Spinal cord (tissue), 10 donors: ENCODE measurements at places on chromosomes 3 and 15. TPM values are rescaled to one million over a fixed set of nuclear protein-coding genes. Genes with fewer than 3 reads are reported as not detected.

- no peaks in the 10 kb centered on the region for H3K4me1 ChIP-seq
- H3K27me3 ChIP-seq, result no peaks in the 10 kb centered on the region
- H3K36me3 ChIP-seq, result no peaks in the 10 kb centered on the region
- H3K4me3 ChIP-seq, result no peak overlapping the region
These were observed 278.5 kb downstream of the PLOD2 start for GRCh38 chr3:145882436-145882835.

DNA sequence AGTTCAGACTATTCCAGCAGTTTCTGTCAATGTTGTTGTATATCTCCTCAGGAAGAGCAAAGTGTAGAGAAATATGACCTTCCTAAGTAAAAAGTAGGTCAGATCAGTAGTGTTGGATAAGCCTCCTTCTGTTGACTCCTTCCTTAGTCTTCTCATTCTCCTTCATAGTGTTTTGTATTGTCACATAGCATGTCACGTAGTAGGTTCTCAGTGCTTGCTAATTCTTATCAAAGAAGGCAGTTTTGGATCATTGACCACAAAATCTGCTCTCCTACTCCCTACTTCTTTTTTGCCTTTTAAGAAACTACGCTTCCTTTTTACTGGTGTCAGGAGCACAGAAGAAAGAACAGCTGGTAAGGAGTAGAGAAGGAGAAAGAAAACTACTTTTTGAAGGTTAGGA lies 1.0 kb upstream of the MGA start:
- H3K4me3 ChIP-seq, result no peak overlapping the region
- H3K4me1 ChIP-seq, result peaks cover 23% of the 10 kb centered on the region
- no peak for DNase-seq
- no peak overlapping the region for H3K27ac ChIP-seq
- no peaks in the 10 kb centered on the region for H3K27me3 ChIP-seq
- H3K36me3 ChIP-seq, result no peaks in the 10 kb centered on the region

GRCh38 chr3:33237439-33237838 lies 18.8 kb upstream of the SUSD5 start:
- no peak overlapping the region for H3K27ac ChIP-seq
- H3K27me3 ChIP-seq, result no peaks in the 10 kb centered on the region
- no peaks in the 10 kb centered on the region for H3K4me1 ChIP-seq
- no peaks in the 10 kb centered on the region for H3K36me3 ChIP-seq
- no peak for DNase-seq
- H3K4me3 ChIP-seq, result no peak overlapping the region

DNA sequence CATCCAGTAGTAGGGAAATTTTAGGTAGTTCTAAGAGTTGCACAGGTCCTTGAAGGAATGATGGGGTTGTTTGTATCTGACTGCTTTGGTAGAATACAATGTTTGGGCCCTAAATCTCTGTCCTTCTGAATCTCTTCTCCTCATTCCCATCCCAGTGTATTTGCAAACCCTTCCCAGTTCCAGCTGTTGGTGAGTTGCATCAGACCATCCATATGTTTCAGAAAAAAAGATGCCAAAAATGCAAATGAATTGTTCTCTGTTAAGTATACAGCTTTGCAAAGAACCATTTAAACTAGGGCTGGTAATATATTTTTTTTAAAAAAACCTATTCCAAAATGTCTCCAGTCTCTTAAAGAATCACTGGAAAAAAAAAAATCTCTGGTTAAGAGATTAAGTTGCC lies 250.8 kb upstream of the FEZF2 start:
- H3K36me3 ChIP-seq, result no peaks in the 10 kb centered on the region
- H3K27ac ChIP-seq, result no peak overlapping the region
- DNase-seq, result no peak

DNA sequence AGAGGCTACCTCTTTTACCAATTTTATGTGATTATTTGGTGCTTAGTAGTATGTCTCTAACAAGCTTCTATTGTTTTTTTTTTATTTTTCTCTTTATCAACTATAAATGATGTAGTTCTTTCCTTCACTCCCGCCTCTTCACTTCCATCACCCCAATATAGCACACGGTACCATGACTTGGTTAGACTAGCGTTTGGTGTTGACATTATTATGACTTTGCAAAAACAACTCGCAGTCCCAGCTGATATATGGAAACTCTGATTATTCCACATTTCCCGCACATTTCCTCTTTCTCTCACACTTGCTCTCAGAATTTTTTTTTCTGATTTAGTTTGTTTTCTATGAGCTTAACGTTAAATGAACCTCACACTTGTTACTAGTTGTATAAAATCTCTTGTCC lies 162.2 kb downstream of the GREM1 start:
- no peaks in the 10 kb centered on the region for H3K27me3 ChIP-seq
- H3K27ac ChIP-seq, result no peak overlapping the region
- no peak for DNase-seq
- H3K36me3 ChIP-seq, result no peaks in the 10 kb centered on the region

DNA sequence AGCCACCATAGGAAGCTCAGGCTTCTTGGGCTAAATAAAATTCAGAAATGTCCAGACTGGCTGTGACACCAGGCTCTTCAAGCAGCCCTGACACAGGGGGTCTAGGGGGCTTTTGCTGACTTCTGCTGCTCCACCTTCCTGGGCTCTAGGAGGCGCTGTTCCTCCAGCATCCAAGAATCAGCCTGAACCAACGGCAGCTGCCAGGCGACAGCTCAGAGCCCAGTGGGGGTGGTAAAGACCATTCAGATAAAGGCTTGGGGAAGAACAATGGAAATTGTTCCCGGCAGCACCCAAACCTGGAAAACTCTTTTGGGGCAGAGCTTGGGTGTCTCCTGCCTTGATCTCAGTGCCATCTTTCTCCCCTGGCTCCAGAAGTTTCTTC lies 21.6 kb upstream of the PSTPIP1 start:
- no peak for DNase-seq
- no peaks in the 10 kb centered on the region for H3K36me3 ChIP-seq
- H3K4me3 ChIP-seq, result no peak overlapping the region
- no peaks in the 10 kb centered on the region for H3K27me3 ChIP-seq

DNA sequence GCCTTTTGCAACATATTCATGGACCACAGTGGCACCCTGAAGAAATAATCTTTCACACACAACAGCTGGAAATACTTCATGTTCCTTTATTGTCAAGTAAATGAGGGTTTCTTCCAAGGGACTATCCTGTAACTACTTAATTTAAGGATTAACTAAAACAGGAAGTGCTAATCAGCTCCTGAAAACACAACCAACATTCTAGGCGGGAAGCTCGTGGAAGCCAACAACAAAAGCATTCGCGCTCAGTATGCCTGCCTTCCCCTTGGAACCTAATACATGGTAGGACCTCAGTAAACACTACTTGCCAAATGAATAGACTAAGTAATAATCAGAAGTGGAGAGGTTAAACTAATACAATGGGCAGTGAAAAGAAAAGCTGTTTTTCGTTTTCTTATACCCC lies 300.9 kb downstream of the RORA start:
- no peaks in the 10 kb centered on the region for H3K4me1 ChIP-seq
- H3K27me3 ChIP-seq, result no peaks in the 10 kb centered on the region
- H3K4me3 ChIP-seq, result no peak overlapping the region
- no peaks in the 10 kb centered on the region for H3K36me3 ChIP-seq
- no peak overlapping the region for H3K27ac ChIP-seq

- H3K4me1 ChIP-seq, result no peaks in the 10 kb centered on the region
- peak; percentile 76 for DNase-seq
- H3K27me3 ChIP-seq, result no peaks in the 10 kb centered on the region
- no peak overlapping the region for H3K27ac ChIP-seq
- no peak overlapping the region for H3K4me3 ChIP-seq
These were observed 47.3 kb downstream of the TMCO5A start for GRCh38 chr15:37981775-37982174.

GRCh38 chr15:88621789-88622604 lies 857 bp downstream of the AEN start:
- DNase-seq, result no peak
- H3K27ac ChIP-seq, result peak overlapping the region; percentile 52
- peaks cover 23% of the 10 kb centered on the region for H3K4me1 ChIP-seq
- H3K27me3 ChIP-seq, result no peaks in the 10 kb centered on the region

DNA sequence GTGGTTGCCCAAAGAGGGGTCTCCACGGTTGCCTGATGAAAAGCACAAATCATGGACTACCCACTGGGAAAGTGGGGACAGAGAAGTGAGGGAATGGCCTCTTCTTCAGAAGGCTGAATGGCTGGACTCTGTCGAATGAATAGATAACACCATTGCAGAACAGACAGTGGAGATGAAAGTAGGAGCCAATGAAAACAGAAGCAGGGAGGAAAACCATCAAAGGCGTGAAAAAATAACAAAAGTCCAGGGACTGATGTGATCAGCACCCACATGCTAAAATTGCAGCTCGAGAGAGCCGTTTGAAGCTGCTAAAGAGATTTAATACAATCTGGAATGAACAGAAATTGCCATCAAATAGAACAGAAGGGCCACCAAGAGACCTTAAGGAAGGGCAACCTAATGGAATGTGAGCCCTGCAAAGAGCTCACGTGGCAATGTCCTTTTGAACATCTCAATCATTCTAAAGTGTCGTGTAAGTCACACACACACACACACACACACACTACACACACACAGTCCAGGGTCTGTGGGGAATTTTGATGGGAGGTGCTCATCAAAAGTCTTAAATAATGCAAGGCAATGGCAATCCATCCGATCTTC lies 130.9 kb upstream of the ICE2 start:
- H3K27me3 ChIP-seq, result no peaks in the 10 kb centered on the region
- DNase-seq, result no peak
- H3K27ac ChIP-seq, result no peak overlapping the region
- no peaks in the 10 kb centered on the region for H3K4me1 ChIP-seq
- no peaks in the 10 kb centered on the region for H3K36me3 ChIP-seq

GRCh38 chr3:158430968-158431367 lies 140.0 kb upstream of the MLF1 start:
- no peak for DNase-seq
- H3K27me3 ChIP-seq, result no peaks in the 10 kb centered on the region
- H3K4me1 ChIP-seq, result no peaks in the 10 kb centered on the region

- H3K4me1 ChIP-seq, result peaks cover 12% of the 10 kb centered on the region
- H3K27ac ChIP-seq, result no peak overlapping the region
- no peaks in the 10 kb centered on the region for H3K36me3 ChIP-seq
- no peak overlapping the region for H3K4me3 ChIP-seq
- peaks cover 24% of the 10 kb centered on the region for H3K27me3 ChIP-seq
These were observed 1.9 kb upstream of the BCL2L10 start for GRCh38 chr15:52114261-52115055.

- H3K36me3 ChIP-seq, result peaks cover 4% of the 10 kb centered on the region
- no peak for DNase-seq
- H3K27ac ChIP-seq, result no peak overlapping the region
- no peaks in the 10 kb centered on the region for H3K27me3 ChIP-seq
- H3K4me3 ChIP-seq, result no peak overlapping the region
These were observed 57.2 kb downstream of the KIF9 start for GRCh38 chr3:47225310-47225906.

DNA sequence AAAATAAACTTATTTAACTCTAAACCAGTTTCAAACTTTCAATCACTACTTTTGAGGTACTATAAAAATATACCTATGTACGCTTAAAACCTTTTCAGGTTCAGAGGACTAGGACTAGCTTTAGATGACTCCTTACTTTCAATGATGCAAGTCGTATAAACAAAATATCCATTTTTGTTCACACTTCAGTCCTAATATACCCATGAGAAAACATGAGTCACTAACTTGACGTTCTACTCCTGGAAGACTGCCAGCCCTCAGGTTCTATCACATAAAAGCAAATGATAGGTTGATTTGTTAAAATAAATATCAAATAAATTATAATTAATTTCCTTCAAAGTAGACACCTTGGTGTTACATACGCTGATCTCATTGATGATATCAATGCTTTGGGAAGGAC lies 10.6 kb upstream of the P3H2 start:
- H3K4me1 ChIP-seq, result no peaks in the 10 kb centered on the region
- H3K4me3 ChIP-seq, result no peak overlapping the region
- no peak for DNase-seq
- H3K36me3 ChIP-seq, result no peaks in the 10 kb centered on the region
- no peaks in the 10 kb centered on the region for H3K27me3 ChIP-seq

GRCh38 chr3:78762121-78762520 lies 1005.7 kb downstream of the ROBO1 start:
- no peak overlapping the region for H3K4me3 ChIP-seq
- no peaks in the 10 kb centered on the region for H3K36me3 ChIP-seq
- H3K4me1 ChIP-seq, result peaks cover 3% of the 10 kb centered on the region
- no peak overlapping the region for H3K27ac ChIP-seq
- no peaks in the 10 kb centered on the region for H3K27me3 ChIP-seq
- DNase-seq, result no peak

- no peak overlapping the region for H3K27ac ChIP-seq
- H3K4me3 ChIP-seq, result no peak overlapping the region
- no peaks in the 10 kb centered on the region for H3K36me3 ChIP-seq
- DNase-seq, result no peak
- H3K27me3 ChIP-seq, result peaks cover 2% of the 10 kb centered on the region
These were observed 73.2 kb upstream of the ZBED2 start for GRCh38 chr3:111668326-111668725.

DNA sequence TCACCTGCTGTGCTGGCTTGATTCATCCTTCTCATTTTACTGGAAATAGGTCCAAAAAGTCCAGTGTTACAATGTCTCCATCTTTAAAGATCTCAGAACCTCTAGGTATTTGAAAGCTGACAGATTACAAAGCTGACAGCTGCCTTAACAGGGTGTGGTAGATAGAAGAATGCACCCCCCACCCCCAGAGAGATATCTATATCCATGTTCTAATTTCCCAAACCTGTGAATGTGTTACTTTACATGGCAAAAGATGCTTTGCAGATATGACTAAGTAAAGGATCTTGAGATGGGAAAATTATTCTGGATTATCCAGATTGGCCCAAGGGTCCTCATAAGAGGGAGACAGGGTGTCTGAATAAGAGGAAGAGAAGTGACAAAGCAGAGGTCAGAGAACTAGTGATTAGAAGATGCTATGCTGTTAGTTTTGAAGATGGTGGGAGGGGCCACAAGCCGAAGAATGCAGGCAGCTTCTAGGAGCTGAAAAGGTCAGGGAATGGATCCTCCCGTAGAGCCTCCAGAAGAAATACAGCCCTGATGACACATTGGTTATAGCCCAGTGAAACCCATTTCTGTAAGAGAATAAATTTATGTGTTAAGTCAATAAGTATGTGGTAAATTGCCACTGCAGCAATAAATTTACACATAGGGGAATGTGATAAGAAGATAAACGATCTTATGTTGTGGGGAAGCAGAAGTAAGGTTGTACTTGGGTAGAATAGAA lies 21.5 kb upstream of the FSTL1 start:
- no peaks in the 10 kb centered on the region for H3K27me3 ChIP-seq
- no peaks in the 10 kb centered on the region for H3K36me3 ChIP-seq
- no peak overlapping the region for H3K4me3 ChIP-seq
- H3K4me1 ChIP-seq, result peaks cover 7% of the 10 kb centered on the region

The CTXN2 gene
- 2.0 TPM for total RNA-seq

The EOGT gene
- total RNA-seq, result 19.3 TPM

The NAALADL2 gene
- total RNA-seq, result 19.1 TPM

The TEX55 gene
- not detected for total RNA-seq

The ZDHHC3 gene
- total RNA-seq, result 95.8 TPM

The ALPK3 gene
- total RNA-seq, result 6.2 TPM

The SPRED1 gene
- 85.8 TPM for total RNA-seq

The DYNLT2B gene
- total RNA-seq, result 7.9 TPM

The ROPN1 gene
- total RNA-seq, result not detected

The ZNF860 gene
- total RNA-seq, result 1.0 TPM
